ENCODE measurements at places on chromosomes 1 and 21.

DNA sequence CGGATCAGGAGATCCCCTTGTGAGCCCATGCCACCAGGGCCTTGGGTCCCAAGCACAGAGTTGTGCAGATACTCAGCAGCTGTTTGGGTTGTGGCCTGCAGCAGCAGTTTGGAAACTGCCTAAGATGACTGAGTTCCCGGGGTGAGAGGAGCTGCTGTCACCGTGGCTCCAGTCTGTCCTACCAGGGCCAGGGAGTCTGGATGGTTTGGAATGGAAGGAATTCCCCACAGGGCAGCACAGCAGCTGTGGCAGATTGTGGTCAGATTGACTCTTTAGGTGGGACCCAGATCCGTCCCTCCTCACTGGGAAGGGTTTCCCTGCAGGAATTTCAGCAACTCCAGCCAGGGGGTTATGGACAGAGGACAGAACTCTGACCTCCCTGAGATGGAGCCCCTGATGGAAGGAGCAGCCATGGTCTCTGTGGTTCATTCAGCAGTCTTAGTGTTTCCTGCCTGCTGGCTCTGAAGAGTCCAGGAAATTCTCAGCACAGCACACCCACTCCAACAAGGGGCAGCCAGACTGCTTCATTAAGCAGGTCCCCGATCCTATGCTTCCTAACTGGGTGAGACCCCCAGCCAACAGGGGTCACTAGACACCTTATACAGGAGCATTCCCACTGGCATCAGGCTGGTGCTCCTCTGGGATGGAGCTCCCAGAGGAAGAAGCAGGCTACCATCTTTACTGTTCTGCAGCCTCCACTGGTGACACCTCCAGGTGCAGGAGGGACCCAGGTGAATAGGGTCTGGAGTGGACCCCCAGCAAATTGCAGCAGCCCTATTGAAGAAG, 51.5 kb upstream of the TNFSF4 start:
- no peak for DNase-seq

DNA sequence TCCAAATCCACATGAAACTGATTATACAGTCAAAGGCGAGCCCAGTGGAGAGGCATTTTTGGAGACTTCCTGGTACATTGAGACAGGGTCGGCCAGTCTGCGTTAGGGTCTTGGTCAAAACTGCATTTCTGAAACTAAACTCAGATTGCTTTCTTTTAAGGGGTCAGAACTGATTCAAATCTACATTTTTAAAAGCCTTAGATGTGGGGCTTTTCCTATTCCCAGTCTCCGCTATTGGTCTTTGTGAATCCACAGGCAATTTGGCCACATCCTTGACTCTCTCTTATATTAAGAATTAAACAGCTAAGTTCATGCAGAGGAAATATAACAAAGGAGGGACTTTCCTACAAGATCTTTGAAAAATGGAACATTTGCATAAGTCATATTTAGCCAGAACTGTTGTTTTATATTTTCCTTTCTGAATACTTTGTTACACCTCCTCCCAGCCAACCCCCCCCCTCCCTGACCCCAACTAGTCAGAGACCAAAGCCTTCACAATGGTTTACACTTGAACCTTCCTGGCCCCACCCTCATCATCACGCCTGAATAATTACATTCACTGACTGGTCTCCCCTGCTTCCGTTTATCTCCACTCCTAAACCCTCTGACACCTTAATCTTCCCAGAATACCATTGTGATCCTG, 30.9 kb downstream of the SELL start:
- no peak for DNase-seq

DNA sequence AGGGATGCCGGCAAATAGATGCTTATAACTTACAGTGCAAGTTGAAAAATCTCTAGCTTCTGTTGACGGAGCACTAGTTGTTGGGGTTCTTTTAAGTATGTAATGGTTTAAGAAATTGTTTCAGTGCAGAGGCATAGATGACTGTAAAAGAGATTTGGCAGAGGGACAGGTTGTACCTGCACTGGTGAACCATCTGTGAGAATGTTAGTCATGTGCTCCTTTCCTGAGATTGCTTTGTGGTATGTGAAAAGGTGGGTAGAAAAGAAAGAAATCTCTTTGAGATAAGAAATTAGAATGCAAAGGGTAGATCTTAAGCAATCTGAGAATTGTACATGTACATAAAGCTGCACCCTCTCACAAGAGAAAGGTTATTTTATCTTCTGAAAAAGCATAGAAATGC, 19.4 kb downstream of the ZBTB37 start:
- DNase-seq: no peak

- DNase-seq: no peak
These were observed 70.3 kb downstream of the HIVEP3 start for GRCh38 chr1:41848216-41848952.

GRCh38 chr1:81499487-81499886, 301.2 kb upstream of the ADGRL2 start:
- DNase-seq: no peak

DNA sequence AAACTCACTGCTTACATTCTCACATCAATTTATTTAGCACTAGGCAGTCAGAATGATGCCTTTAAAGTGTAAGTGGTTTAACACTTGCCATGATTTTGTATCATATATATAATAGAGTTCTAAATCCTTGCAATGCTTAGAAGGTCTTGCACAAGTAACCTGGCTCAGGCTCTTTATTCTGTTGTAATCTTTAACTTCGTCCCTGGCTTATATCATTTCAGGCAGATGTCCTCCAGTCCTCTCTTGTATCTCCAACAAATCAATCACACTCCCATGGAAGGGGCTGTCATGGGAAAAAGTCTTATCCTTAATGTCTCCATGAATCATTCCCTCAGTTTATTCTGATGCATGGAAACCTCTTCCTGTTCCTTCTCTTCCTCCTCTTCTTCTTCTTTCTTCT, 841.6 kb upstream of the B3GALT2 start:
- DNase-seq: no peak

GRCh38 chr1:48738356-48738755, 38.3 kb downstream of the BEND5 start:
- DNase-seq: no peak

DNA sequence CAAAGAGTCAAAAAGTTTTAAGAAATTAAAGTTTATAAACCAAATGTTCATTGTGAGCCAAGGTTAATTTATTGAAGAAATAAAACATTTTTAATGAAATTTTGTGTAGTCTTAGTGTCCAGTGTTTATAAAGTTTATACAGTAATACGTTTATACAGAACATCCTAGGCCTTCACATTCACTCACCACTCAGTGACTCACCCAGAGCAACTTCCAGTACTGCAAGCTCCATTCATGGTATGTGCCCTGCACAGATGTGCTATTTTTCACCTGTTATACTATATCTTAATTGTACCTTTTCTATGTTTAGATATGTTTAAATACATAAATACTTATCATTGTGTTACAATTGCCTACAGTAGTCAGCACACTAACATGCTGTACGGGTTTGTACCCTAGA, 33.6 kb downstream of the TYW3 start:
- no peak for DNase-seq

GRCh38 chr1:244356376-244356775, 95.3 kb downstream of the ADSS2 start:
- DNase-seq: no peak
